Activated T-cell treated with anti-CD3 and anti-CD28 coated beads, Interleukin-2, amount 50 U/mL, for 72 hours (primary cell): ENCODE measurements at places on chromosomes 5 and 9. TPM values are rescaled to one million over a fixed set of nuclear protein-coding genes. Genes with fewer than 3 reads are reported as not detected.

GRCh38 chr5:92795633-92796032 is 785.4 kb downstream of the NR2F1-AS1 start:
- H3K27me3 ChIP-seq = no peaks in the 10 kb centered on the region
- DNase-seq = no peak

- no peaks in the 10 kb centered on the region for H3K27me3 ChIP-seq
- no peak overlapping the region for H3K4me3 ChIP-seq
- no peak for DNase-seq
Measured at GRCh38 chr9:89600831-89601230, 4.0 kb upstream of the GADD45G start.

DNA sequence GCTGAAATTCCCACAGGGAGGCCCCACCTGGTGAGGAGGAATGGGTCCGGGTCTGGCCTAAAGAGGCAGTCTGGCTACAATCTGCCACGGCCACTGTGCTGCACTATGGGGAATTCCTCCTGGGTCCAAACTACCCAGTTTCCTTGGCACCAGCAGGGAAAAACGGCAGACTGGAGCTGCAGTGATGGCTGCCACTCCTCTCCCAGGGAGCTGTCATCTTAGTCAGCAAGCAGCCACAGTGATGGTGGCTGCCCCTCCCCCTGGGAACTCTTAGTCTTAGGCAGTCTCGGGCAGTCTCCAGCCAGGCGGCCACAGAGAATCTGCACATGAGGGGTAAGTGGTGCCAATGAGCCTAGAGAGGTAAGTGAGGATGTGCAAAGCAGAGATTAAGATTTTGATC is 205.8 kb downstream of the TMEM38B start:
- H3K27me3 ChIP-seq = peaks cover 8% of the 10 kb centered on the region
- H3K4me3 ChIP-seq = no peak overlapping the region
- no peak overlapping the region for H3K27ac ChIP-seq
- no peaks in the 10 kb centered on the region for H3K36me3 ChIP-seq

GRCh38 chr5:132812781-132813598 is at the start of gene SOWAHA:
Gene SOWAHA, plus strand, starts transcription at chr5:132813302. Its CDS starts 320 bp downstream, at chr5:132813622.
- peaks cover 10% of the 10 kb centered on the region for H3K4me1 ChIP-seq
- no peak for DNase-seq
- H3K27ac ChIP-seq = no peak within 1 kb of the TSS
- peaks cover 1% of the 10 kb centered on the region for H3K36me3 ChIP-seq
- H3K27me3 ChIP-seq = peaks cover 59% of the 10 kb centered on the region
- H3K4me3 ChIP-seq = peak within 1 kb of the TSS; percentile 76

DNA sequence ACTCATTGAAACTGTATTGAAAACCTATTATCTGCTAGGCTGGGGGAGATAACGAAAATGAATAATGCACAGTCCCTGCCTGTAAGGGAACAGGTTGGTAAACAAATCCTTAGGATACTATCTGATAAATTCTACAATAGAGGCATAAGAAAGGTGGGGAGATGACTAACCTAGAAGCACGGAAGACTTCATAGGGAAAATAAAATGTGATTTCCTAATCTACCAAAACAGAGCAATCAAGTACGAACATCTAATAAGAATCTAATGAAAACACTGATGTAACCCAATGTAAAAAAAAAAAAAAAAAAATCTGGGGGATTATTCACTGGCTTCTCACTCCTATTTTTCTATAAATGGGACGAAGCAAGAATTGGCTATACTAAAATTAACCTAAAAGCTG is 124.4 kb downstream of the SLF1 start:
- peaks cover 12% of the 10 kb centered on the region for H3K4me1 ChIP-seq
- no peaks in the 10 kb centered on the region for H3K27me3 ChIP-seq
- DNase-seq = no peak
- H3K27ac ChIP-seq = no peak overlapping the region
- no peak overlapping the region for H3K4me3 ChIP-seq
- H3K36me3 ChIP-seq = no peaks in the 10 kb centered on the region

DNA sequence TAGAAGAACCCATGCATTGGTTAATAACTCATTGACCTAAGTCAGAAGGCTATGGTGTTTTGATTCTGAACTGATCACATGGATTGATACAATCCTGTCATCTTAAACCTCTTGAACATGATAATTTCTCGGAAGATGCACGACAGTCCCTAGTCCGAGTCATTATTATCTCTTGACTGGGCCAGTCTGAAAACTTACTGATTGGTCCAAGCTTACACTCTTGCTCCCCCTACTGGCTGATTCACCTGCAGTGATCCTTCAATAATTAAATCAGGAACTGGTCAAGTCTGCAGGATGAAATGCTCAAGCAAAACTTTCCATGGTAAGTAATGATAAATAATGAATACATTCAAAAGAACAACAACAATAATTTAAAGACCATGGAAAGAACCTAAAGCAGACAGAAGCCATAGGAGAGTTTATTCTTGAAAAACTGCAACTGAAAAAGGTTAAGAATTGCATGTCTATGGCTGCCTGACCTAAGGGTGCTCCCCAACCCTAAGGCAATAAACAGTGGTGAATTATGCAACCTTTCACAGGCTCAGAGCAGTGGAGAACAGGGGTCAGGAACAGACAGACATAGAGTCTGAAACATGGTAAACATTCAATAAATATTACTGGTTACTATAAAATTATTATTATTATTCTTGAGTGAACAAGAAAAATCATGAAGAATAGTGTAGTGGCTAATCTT is 79.3 kb downstream of the BRINP1 start:
- peak; percentile 23 for DNase-seq
- no peak overlapping the region for H3K4me3 ChIP-seq
- no peaks in the 10 kb centered on the region for H3K27me3 ChIP-seq
- no peak overlapping the region for H3K27ac ChIP-seq

DNA sequence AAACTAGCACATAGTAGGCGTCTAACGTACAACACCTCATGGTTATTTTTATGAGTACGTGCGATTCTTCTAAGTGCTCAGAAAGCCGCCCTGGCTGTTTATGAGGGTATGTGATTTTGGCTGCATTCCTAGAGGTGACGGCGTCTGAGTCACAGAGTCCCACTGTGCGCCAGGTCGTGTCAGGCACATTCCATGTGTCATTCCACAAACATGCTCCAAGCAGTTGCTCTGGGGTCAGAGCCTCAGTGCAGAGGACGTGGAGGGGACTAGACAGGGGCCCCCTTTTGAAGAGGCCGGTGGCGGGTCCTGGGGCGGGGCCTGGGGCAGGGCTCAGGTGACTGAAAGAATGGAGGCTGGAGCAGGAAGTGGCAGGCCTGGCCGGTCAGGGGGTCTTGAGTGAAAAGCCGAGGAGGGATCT is 51.9 kb downstream of the NEK6 start:
- DNase-seq = no peak
- H3K4me1 ChIP-seq = peaks cover 16% of the 10 kb centered on the region
- no peaks in the 10 kb centered on the region for H3K27me3 ChIP-seq
- H3K27ac ChIP-seq = no peak overlapping the region
- no peak overlapping the region for H3K4me3 ChIP-seq

DNA sequence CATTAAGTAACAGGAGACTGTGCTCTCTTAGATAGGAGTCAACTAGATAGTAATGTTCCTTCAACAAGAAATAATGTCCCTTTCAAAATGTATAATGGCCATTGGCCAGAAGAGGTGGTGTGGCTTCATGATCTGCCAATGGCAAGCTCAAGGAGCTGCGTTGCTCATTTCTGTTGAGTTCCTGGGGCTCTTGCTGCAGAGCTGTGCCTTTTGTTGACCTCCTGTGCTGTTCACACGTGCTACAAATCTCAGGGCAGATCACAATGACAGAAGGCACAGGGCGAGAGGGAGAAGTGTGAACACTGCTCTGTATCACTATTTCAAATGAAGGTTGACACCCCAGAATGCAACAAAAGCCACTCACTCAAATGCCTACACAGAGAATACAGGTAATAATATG is 16.0 kb upstream of the TBC1D2 start:
- no peaks in the 10 kb centered on the region for H3K36me3 ChIP-seq
- no peaks in the 10 kb centered on the region for H3K4me1 ChIP-seq
- H3K27ac ChIP-seq = no peak overlapping the region
- no peak for DNase-seq
- no peak overlapping the region for H3K4me3 ChIP-seq

DNA sequence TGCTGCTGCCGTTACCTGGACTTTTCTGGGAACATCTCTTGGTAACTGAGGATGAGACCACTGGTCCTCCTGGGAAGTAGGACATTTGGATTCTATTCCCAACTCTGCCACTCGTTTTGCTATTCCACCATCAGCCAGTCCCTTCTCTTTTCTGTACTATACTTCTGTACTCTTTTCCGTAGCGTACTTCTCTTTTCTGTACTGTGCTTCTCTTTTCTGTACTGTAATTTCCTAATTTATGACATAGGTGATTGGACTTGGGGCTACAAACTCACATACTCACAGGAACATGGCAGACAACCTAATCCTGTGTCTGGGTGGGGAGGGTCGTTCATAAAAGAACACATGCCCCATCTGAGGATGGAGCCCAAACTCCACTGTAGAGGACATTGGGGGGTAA is 335.3 kb upstream of the PANK3 start:
- H3K4me3 ChIP-seq = no peak overlapping the region
- H3K27ac ChIP-seq = no peak overlapping the region
- H3K4me1 ChIP-seq = no peaks in the 10 kb centered on the region
- DNase-seq = no peak

GRCh38 chr5:133595465-133595864 is 16.9 kb downstream of the FSTL4 start:
- DNase-seq = no peak
- no peak overlapping the region for H3K4me3 ChIP-seq
- no peak overlapping the region for H3K27ac ChIP-seq

DNA sequence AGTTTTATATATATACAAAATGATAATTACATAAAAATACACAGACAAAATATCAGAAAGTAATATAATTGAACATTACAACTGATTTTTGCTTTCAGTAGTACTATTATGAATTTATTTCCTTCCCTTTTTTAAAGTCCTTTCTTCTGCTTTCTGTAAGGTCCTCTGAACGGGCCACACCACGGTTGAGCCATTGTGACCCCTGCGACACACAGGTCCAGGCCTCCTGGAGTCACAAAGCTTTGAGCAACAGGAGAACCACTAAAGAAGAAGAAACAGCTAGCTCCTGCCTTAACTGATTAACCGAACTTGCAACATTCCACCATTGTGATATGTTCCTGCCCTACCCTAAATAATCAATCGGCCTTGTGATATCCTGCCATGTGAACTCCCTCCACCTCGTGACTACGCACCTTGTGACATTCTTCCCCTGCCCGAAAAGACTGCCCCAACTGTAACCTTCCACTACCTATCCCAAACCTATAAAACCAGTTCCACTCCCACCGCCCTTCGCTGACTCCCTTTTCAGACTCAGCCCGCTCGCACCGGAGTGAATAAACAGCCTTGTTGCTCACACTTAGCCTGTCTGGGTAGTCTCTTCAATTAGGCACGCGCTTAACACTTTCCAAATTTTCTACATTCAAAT is 375.0 kb upstream of the RFX3 start:
- H3K4me1 ChIP-seq = peaks cover 13% of the 10 kb centered on the region
- H3K27me3 ChIP-seq = peaks cover 12% of the 10 kb centered on the region
- no peak overlapping the region for H3K4me3 ChIP-seq
- no peaks in the 10 kb centered on the region for H3K36me3 ChIP-seq
- no peak overlapping the region for H3K27ac ChIP-seq

DNA sequence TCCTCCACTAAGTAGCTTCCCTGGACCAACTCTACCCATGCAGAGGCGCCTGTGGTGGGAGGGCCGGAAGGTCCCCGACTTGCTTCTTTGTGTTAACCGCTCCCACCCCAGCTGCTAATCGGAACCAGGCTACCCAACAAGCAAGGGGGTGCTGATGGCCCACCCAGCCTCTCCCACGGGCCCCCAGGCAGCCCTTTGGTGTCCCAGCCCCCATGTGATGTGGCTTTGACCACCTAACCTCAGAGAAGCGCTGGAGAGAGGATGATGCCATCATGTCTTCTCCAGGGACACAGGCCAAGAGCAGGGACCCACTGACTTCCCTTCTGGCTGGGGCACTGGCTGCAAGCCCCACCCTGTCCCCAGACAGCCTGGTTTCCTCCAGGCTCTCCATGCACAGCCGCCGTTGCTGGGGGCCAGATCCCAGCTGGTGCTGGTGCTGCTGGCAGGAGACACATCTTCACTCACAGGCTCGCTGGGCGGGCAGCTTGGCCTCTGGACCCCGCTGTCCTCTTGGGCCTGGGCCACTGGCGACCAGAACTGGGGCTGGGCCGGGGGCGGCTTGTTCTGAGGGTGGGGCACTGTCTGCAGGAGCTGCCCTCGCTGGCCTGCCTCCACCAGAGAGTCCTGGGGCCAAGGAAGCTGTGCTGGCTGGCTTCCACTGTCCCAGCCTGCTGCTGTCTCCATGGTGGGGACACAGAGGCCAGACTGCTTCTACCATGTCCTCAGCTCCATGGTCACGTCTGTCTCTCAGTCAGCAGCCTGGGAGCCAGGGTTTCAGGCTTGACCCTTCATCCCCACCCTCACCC is 27.8 kb downstream of the LAMC3 start:
- no peak overlapping the region for H3K4me3 ChIP-seq
- no peak overlapping the region for H3K27ac ChIP-seq
- H3K4me1 ChIP-seq = no peaks in the 10 kb centered on the region
- H3K36me3 ChIP-seq = no peaks in the 10 kb centered on the region
- no peak for DNase-seq
- H3K27me3 ChIP-seq = peaks cover 11% of the 10 kb centered on the region

GRCh38 chr9:86997156-86997555 is 49.9 kb upstream of the GAS1 start:
- no peaks in the 10 kb centered on the region for H3K36me3 ChIP-seq
- H3K27me3 ChIP-seq = no peaks in the 10 kb centered on the region
- no peak for DNase-seq
- no peaks in the 10 kb centered on the region for H3K4me1 ChIP-seq
- H3K27ac ChIP-seq = no peak overlapping the region

DNA sequence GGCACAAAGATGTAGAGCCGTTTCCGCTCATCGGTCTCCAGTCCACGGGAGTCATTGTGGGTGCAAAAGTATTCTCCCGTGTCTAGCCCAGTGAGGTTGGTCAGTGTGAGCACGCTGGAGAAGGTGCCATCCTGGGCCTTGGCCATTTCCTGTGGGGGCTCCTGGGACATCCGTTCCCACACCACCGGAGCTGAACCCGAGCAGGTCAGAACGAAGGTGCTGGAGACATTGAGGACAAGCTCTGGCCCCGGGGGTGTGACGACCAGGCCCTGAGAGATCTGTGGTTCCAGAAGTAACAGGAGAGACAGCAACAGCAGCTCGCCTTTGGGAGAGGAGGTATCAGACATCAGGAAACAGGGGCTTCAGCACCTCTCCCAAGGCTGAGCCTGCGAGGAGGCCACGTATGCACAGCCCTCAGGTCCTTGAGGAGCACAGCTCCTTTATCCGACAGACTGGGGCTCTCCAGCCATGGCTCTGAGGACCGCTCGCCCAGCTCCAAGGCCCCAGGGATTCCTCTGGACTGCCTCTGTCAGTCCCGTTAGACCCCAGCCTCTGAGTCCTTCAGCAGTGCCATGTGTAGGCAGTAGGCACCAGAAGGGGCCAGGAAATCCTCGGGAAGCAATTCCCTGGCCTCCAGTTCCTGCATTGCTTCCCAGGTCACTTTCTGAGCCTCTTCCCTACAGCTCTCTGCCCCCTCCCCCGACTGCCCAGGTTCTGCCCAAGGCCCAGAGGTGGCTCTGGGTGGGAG is 19.9 kb downstream of the PDGFRB start:
- no peaks in the 10 kb centered on the region for H3K4me1 ChIP-seq
- H3K27me3 ChIP-seq = peaks cover 7% of the 10 kb centered on the region
- no peak overlapping the region for H3K4me3 ChIP-seq
- no peak for DNase-seq

- H3K4me3 ChIP-seq = no peak overlapping the region
- no peaks in the 10 kb centered on the region for H3K4me1 ChIP-seq
- no peak for DNase-seq
- no peaks in the 10 kb centered on the region for H3K36me3 ChIP-seq
Measured at GRCh38 chr5:124059200-124059599, 547.2 kb downstream of the CSNK1G3 start.

GRCh38 chr9:16090907-16091629 is 538.2 kb downstream of the CCDC171 start:
- no peaks in the 10 kb centered on the region for H3K4me1 ChIP-seq
- no peak for DNase-seq
- no peaks in the 10 kb centered on the region for H3K36me3 ChIP-seq

Gene DPH7
- total RNA-seq = 32.8 TPM

Gene ALDH1B1
- 10.2 TPM for total RNA-seq

Gene SLC45A2
- not detected for total RNA-seq
